NCI-H1105 (cell line): ENCODE measurements at places on chromosomes 5 and 9.
A peak's percentile ranks its signal among the peaks of the same experiment; 100 is the strongest.

GRCh38 chr5:37417347-37417746 is 38.2 kb downstream of the WDR70 start:
- no peak for DNase-seq

DNA sequence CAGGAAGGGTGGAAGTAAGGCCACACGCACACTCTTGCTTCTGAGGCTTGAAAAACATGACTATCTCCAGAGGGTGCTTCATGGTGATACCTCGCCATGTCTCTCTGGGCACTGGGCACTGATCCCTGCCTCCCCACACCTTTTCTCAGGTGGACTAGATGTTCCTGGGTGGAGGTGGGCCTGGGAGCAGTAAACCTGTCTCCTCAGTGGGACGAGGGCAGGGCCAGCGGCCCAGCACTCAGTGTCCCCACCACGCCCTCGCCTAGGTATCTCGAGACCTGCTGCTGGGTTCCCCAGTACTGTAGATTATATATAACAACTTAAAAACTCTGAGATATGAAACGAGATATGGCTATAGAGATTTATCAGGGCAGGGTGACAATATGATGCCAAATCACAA is 5.6 kb downstream of the IFNA13 start:
- no peak for DNase-seq

DNA sequence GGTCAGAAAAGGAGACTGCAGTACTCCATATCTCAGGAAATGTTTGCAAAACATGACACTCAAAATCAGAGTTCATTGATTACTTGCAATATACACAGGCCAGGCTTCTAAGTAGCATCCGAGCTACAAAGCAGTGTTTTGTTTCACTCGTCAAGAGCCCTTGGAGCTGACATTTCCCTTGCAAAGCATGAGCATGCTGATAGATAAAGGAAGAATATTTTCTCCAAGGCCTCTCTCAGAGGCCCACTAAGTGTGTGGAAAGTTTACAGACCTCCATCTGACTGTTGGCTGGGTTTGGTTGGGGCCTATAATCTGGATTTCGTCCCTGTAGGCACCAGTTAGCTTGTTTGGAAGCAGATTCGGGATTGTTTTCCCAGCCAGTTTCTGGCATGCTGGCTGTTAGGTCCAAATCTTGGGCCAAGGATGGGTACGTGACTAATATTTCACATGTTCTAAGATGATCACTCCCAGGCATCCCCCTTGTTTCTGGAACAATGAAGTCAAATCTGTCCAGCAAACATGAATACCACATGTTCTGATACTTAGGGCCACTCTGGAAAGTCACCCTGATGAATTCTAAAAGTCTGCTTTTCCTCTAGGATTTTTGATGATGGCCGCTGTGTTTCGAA is 161.3 kb downstream of the RFK start:
- DNase-seq = no peak

DNA sequence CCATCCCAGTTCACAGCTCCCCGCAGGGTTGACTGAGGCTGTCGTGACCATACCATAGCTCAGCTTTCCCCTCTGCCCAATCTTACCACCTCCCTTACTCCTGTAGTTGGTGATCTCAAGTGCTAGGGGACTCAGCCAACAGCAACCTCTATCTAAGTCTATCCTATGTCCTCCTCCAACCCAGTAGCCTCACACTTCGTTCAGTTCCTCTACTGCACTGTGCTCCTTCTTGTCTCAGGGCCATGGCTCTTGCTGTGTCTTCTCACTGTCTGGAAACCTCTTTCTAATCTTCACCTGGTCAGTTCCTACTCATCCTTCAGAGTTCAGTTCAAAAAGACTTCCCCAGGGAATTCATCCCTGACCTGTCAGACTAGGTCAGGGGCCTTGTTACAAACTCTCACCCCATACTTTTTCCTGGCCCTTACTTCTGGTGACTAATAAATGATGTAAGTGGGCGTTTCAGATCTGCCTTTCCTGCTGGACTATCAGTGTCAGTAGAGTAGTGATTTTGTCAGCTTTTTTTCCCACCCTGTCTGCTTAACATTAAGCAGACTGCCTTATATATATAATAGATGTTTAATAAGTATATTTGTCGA is 53.6 kb upstream of the NR3C1 start:
- DNase-seq = no peak

DNA sequence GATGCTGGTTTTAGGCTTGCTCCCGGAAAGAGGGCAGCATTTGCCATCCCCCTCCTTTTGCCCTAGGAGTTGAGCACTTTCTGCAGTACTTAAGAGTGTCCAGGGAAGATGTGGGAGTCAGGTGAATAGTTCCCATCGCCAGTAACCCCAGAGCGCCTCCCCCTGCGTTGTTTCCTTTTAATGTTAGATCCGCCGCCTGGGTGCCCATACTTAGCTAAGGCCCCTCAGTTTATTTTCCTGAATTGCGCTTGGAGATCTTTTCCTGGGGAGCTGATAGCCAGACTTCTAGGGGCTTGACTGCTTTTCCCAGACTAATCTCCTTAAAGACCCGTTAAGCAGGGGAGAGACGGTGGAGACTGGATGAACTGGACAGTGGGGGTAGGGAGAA is 377 bp upstream of the PCDHAC2 start:
- no peak for DNase-seq

DNA sequence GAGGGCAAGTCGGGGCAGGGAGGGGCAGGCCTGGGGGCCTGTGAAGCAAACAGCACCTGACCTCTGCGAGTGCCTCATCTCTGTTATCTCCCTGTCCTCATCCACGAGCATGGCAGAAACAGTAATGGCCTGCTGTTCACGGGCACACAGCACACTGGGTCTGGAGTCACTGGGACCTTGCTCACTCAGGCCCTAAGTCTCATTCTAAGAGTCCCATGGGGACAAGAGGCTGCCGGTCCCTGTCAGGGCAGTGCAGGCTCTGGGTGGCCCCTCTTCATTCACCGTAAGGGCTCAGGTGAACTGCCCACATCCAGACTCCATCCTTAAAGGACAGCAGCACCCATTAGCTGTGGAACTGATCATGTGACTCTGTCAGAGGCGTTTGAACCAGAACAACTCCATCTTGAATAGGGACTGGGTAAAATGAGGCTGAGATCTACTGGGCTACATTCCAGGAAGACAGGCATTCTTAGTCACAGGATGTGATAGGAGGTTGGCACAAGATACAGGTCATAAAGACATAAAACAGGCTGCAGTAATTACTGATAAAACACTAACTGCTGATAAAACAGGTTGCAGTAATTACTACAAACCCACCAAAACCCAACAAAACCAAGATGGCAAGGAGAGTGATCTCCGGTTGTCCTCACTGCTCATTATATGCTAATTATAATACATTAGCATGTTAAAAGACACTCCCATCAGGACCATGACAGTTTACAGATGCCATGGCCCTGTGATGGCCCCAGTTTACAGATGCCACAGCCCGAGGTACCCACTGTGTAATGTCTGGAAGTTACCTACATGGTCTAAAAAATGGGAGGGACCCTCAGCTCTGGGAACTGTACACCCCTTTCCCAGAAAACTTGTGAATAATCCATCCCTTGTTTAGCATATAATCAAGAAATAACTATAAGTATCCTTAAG is 28.7 kb downstream of the BICD2 start:
- no peak for DNase-seq

GRCh38 chr5:57850109-57850508 is 367.5 kb upstream of the ACTBL2 start:
- DNase-seq = no peak

DNA sequence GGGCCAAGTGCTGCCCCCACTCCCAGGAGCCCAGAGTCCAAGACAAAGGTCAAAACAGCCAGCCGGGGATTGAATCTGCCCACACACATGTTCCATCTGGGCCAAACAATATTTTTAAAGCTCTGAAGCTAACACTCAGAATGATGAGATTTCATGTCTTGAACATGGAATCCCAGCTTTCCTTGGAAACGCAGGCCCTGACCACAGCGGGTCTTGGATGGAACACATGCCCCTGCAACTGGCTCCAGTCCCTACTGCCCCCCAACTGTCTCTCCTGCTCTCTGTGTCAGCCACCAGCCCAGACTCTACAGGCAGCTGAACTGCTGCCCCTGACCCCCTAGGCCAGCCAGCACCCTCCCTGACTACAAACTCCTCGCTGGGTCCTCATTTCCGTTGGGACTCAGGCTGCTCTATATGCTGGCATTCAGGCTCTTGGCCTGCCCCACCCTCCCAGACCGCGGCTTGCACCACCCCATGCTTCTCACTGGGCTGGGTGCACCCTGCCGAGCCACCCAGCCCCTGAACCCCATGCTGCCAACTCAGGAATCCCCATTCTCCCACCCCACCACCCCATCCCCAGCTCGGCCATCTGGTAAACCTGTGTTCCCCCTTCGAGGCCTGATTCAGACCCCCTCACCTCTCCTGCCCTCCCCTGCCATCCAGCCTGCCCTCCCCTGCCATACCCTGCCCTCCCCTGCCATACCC is 71.7 kb downstream of the ADAMTS2 start:
- DNase-seq = no peak

DNA sequence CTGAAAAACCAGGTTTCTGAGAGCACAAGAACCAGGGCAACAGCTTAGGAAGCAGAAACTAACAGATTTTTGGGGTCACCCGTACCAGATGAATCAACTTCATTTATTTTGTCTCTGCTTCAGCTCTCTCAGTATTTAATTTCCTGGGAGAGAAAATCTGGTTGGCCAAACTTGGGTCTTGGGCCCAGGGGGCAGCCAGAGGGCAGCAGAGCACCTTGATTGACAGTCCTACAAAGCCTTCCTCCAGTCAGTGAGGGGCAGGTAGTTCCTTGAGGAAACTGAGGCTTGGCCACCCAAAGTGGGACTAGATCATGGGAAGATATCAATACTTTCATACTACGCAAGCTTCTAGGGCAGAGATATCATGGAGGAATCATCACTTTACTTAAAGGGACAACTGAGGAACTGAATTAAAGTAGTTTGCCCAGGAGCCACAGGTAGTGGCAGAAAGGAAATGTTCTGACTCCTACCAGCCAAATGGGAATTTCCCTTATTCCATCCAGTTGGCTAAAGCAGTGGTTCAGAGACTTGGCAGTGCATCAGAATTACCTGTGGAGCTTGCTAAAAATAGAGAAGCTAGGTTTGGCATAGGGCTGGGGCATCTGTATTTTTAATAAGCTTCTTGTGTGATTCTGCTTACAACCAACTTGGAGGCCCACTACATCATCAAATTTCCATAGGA is 21.5 kb upstream of the ARHGAP26 start:
- peak; percentile 0 for DNase-seq

DNA sequence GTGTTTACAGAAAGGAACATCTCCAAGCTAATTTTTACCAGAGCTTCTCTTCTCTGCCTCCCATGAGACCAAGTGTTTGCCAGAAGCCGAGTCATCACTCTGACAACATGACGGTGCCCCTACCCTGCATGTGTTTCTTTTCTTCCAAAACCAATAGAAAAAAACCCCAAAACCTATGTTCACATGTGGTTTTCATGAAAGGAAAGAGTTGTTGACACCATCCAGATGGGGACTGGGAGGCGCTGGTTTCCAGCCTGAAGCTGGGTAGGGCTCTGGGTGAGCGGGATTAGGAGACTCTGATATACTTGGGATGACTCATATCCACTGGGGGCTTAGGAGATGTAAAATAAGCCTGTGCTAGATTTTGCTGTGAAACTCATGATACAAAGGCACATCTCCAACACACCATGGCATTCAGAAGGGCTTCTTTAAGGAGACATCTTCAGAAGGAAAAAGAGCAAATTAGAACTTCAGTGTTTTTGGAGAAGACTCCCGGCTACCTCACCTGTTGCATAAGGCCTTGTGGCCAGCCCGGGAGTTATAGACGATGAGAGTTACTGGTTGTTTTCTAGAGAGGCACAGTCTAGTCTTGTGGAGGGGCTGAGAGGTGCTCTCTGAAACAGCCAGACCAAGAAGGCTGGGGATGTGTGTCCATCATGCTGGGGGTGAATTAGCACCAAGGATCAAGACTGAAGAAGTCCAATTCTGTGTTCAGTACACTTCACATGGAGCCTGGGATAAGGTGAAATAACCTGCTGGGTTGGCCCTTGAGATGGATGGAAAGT is 108.9 kb upstream of the LHFPL2 start:
- DNase-seq = no peak

- no peak for DNase-seq
These were observed 28.4 kb upstream of the LTC4S start for GRCh38 chr5:179765400-179765799.

GRCh38 chr9:7293091-7293490 is 506.5 kb downstream of the DMAC1 start:
- DNase-seq = no peak
